Upper lobe of left lung (tissue), 6 donors: ENCODE measurements at places on chromosomes 6 and 20. TPM values are rescaled to one million over a fixed set of nuclear protein-coding genes. Genes with fewer than 3 reads are reported as not detected.
A peak's percentile ranks its signal among the peaks of the same experiment; 100 is the strongest.

The HRH3 gene
- total RNA-seq = not detected

The MYL9 gene
- total RNA-seq = 425 TPM

DNA sequence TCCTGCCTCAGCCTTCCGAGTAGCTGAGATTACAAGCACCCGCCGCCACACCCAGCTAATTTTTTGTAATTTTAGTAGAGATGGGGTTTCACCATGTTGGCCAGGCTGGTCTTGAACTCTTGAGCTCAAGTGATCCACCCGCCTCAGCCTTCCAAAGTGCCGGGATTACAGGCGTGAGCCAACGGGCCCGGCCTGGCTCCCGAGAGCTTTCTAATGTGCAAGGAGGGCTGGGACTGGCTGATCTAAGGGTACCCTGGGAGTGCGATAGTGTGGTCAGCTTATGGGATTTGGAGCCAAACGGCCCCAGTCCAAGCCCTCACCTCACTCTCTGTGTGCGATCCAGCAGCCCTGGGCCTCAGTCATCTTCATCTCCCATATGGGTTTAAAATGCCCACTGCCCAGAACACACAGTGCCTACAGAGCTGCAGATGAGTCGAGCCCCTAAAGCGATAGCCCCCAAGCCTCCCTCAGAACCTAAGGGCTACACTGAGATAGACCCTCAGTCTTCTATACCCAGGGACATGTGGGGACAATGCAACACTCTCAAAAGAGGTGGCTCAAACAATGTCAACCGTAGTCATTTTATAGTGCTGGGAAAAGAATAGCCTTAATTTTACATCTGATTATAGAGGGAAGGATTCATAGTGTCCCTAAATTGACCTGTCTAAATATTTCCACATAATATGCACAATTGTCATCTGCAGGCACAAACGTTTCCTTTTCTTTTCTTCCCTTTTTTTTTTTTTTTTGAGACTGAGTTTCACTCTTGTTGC is 50.1 kb downstream of the SSR1 start:
- no peak for DNase-seq

DNA sequence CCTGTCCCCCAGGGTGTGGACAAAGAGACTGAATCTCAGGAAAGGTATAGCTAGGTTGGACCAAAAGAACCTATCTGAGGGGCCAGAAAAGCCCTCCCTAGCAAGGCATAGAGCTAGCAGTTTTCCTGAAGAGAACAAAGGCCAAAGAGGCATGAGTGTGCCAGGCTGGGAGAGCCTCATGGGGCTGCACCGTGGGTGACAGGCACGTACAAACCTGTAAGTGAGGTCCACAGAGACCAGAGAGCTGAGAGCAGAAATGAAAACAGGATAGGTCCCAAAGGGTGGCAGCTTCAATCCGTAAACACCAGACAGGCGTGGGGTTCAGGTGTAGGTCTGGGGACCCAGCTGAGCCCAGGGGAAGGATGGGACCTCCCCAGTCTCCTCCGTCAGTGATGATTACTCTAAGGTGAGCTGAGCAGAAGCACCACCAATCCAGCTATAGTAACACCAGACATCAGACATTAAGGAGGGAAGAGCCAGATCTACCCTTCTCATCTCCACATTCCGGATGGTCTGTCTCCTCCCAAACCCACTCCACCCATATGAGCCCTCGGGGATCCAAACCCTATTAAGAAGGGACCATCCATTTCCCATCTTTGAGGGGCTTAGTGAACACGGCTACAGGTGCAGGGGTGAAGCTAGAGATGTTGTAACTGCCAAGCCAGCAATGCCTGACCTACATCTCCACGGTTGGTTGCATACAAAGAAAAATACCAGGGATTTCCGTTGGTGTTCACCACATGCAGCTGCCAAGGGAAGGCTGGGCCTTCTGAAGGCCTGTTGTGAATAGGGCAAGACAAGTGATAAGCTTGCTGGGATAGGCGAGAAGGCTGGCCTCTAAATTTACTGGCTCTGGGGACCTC is 38.3 kb downstream of the BCL2L1 start:
- no peak for DNase-seq

GRCh38 chr20:2700913-2701620 is 8.5 kb downstream of the EBF4 start:
- peak; percentile 33 for DNase-seq

DNA sequence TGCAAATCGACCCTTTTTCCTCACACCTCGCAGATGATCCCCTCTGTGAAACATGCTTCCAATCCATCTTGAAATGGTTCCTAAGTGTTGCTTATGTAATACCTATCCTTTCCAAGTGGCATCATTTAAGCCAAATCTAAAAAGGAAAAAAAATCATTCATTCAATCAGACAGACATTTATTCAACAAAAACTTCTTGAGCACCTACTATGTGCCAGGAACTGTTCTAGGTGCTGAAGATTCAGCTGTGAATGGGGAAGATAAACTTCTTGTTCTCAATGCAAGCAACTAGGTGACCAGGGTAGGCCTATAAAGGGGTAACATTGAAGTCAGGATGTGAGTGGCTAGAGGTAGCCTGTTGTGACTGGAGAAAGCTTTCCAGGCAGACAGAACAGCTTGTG is 66.2 kb downstream of the SCML4 start:
- DNase-seq = no peak

DNA sequence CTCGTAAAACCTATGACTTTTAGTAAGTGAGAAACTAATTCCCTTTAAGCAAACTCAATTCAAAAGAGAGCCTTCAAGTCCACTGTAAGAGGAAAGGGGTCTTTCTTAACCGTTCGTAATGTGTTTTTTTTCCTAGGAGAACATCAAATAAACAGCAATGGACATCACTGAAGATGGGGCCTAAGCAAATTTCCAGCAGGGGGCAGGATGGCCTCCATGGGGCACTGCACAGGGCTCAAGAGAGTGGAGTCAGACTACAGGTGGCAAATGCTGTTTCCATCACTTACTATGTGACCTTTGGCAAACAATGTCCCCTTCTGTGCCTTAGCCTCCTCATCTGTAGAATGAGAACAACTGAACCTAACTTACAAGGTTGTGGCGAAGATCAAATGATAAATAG is 88.7 kb downstream of the ARHGAP18 start:
- DNase-seq = no peak

GRCh38 chr6:118523216-118523615 is 24.9 kb upstream of the PLN start:
- no peak for DNase-seq

GRCh38 chr6:40610229-40610628 is 23.1 kb upstream of the LRFN2 start:
- no peak for DNase-seq

DNA sequence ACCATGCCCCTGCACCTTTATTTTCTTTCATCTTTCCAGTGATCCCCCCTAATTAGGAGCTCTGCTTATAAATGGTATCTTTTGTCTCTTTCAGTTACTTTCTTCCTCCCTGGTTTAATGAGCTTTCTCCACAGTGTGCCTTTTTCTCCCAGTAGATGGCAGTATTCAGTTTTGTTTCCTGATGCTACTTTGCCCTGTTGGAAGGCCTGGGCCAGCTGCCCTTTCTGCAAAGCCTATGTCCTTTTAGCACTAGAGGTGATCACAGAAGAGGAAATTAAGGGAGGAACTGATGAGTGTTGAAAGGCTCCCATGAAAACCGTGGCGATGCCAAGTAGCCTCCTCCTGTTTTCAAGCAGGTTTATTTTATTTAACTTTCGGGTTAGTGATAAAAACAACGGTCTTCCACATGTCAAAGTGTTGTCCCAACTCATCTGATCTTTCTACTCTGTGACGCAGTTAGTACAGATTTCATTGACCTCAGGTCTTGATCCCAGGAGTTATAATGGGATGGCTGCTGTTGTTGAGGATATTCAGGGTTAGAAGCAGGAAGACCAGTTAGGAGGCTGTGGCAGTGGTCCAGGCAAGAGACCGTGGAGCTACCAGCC is 184.2 kb upstream of the BMP2 start:
- DNase-seq = no peak

DNA sequence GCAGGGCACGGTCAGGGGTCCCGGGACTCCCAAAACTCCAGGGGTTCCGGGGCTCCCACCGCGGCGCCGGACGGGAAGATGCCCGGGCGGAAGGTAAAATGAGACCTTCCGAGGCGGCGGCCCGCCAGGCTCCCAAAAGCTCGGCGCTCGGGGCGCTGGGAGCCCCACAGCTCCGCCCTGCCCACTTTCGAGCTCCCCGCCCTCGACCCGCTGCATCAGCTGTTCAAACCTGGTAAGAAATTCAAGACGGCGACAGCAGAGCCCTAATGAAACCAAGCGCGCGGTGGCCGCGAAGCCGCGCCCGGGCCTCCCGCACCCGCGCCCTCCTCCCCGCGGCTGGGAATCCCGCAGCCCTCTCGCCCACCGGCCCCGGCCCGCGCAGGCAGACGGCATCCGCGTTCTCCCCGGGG is 369 bp downstream of the SLC4A11 start:
- DNase-seq = peak; percentile 90
